AG08396 (cell line): ENCODE measurements at places on chromosomes 12 and 14.

DNA sequence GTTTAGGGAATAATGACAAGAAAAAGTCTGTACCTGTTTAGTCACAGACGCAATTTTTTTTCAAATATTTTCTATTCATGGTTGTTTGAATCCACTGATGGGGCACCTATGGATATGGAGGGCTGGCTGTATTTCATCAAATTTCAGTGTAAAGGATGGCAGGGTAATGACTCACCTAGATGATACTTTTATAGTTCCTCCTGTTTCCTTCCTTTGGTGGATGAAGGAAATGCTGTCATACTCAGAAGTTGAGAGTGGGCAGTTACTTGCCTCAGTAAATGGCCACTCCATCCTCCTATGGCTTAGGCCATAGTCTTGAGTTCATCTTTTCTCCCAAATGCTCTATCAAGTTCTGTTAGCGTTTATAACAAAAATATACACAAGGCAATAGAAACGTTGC is 18.9 kb upstream of the C12orf71 start:
- DNase-seq, result no peak

- DNase-seq, result no peak
Observed at GRCh38 chr12:105681341-105681740, 350.9 kb downstream of the C12orf75 start.

GRCh38 chr14:32129124-32129523 is 52.0 kb downstream of the ARHGAP5 start:
- DNase-seq, result peak; percentile 43

GRCh38 chr12:88931598-88931997 is 351.3 kb upstream of the KITLG start:
- DNase-seq, result no peak
